ENCODE measurements at places on chromosomes 3 and 15.

GRCh38 chr15:25437777-25438600, 835 bp downstream of the UBE3A start:
- peak; percentile 17 for DNase-seq

DNA sequence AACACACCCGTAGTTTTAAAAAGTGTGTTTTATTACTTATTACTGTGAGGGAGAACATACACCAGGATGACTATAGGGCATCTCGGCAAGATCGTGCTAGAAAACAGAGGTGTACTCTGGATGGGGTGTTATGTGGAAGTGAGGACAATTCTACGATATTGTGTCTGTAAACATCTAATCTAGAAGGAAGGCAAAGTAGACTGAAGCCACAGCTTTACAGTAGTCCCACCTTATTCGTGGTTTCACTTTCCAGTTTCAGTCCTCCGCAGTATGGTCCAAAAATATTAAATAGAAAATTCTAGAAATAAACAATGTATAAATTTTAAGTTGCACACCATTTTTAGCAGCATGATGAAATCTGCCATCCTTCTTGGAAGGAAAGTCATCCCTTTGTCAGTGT, 277.9 kb downstream of the UNC13C start:
- DNase-seq: no peak

GRCh38 chr3:119469418-119470189, 841 bp downstream of the POGLUT1 start:
- no peak for DNase-seq

DNA sequence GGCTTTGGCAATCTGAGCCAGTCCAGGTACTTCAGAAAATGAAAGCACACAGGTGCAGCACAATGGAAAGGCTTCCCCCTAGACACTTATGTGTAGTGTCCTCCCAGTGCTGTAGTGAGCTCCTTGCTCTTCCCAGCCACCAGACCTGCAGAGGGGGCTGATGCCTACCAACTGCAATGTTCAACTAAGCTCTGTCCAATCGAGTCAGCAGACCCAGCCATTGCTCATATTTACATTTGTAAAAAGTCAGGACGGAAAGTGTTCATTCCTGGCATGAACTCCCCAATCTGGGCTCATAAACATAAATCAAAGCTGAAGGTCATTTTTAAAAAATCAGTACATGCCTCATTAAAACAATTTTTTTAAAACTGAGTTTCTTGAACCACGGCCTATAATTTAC, 73.0 kb downstream of the FOXP1 start:
- peak; percentile 52 for DNase-seq

GRCh38 chr3:193714523-193715137, 121.6 kb downstream of the OPA1 start:
- no peak for DNase-seq

GRCh38 chr3:41323467-41324155, 124.3 kb downstream of the CTNNB1 start:
- DNase-seq: no peak

Measured in HEK293T (cell line).